ENCODE measurements at places on chromosomes 13 and 19.

GRCh38 chr19:5364674-5365073 lies 24.1 kb upstream of the PTPRS start:
- no peak for DNase-seq

GRCh38 chr13:71967990-71968389 lies 101.0 kb upstream of the DACH1 start:
- DNase-seq = no peak

GRCh38 chr13:41271456-41272285 lies 8.3 kb upstream of the MTRF1 start:
- DNase-seq = no peak

- no peak for DNase-seq
Observed at GRCh38 chr13:93956426-93956825, 523.1 kb downstream of the DCT start.

All from stimulated activated CD8-positive, alpha-beta memory T cell treated with anti-CD3 and anti-CD28 coated beads, Interleukin-4, amount 100 ng/mL, for 1 hour (primary cell).